ENCODE measurements at places on chromosomes 11 and 22. TPM values are rescaled to one million over a fixed set of nuclear protein-coding genes. Genes with fewer than 3 reads are reported as not detected.

The EED gene
- 15.2 TPM for total RNA-seq

The PNPLA5 gene
- 0.57 TPM for total RNA-seq

The GPR83 gene
- total RNA-seq = 0.08 TPM

The OR5J2 gene
- total RNA-seq = not detected

The LYVE1 gene
- total RNA-seq = 9.1 TPM

The MS4A15 gene
- total RNA-seq = 0.88 TPM

The OAF gene
- total RNA-seq = 72.4 TPM

The LRRN4CL gene
- total RNA-seq = 1.1 TPM

The PRG2 gene
- total RNA-seq = not detected

The HORMAD2 gene
- total RNA-seq = not detected

The MPPED2 gene
- total RNA-seq = 7.5 TPM

The PGA5 gene
- 1.5 TPM for total RNA-seq

The CACNA1I gene
- total RNA-seq = 0.17 TPM

The GGT5 gene
- 5.8 TPM for total RNA-seq

The PLAAT2 gene
- 1.2 TPM for total RNA-seq

The RCOR2 gene
- 4.4 TPM for total RNA-seq

The SCN2B gene
- total RNA-seq = 1.1 TPM

The ZNF214 gene
- total RNA-seq = 3.3 TPM

The PRG3 gene
- not detected for total RNA-seq

The C22orf23 gene
- total RNA-seq = not detected

The TBX1 gene
- total RNA-seq = not detected

The FAM181B gene
- 0.64 TPM for total RNA-seq

The OR52J3 gene
- total RNA-seq = not detected

The NPAT gene
- total RNA-seq = 14.3 TPM

The MMP27 gene
- not detected for total RNA-seq

The FOLH1 gene
- total RNA-seq = not detected

The OR52H1 gene
- total RNA-seq = not detected

Data from hepatocyte (in vitro differentiated cells).